ENCODE measurements at places on chromosomes 7 and 10.

DNA sequence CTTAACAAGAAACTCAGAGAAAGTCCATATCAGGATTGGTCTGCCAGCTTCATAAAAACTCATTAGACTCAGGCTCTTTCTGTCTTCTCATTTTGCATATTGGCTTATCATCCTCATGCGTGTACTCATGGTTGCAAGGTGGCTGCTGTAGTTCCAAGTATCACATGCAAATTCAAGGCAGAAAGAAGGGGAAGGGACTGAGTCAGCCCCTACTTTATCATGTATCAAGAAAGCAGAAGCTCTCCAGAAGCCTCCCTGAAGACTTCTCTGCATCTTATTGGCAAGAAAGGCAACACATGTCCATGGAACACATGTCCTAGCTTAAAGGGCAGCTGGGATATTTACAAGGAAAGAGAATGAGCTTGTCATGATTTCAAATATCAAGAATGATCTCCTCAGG is 19.4 kb upstream of the EZH2 start:
- DNase-seq: no peak

- no peak for DNase-seq
These were observed 3.7 kb downstream of the DDX56 start for GRCh38 chr7:44569959-44570358.

DNA sequence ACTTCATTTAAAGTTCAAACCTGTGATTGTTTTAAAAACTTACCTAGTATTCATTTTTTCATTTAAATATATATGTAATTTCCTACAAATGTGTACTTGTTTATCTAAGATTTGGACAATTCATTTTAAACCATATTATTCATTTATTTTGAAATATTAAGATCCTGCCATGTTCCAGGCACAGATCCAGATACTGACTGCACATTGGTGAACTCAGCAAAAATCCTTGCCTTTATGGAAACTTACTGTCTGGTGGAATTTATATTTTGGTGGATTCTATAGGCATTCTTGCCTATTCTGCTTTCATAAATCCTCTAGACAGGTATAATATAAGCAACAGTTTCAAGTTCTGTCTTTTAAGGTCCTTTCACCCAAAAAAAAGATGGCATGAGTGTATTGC is 48.3 kb upstream of the RPA3 start:
- DNase-seq: no peak

DNA sequence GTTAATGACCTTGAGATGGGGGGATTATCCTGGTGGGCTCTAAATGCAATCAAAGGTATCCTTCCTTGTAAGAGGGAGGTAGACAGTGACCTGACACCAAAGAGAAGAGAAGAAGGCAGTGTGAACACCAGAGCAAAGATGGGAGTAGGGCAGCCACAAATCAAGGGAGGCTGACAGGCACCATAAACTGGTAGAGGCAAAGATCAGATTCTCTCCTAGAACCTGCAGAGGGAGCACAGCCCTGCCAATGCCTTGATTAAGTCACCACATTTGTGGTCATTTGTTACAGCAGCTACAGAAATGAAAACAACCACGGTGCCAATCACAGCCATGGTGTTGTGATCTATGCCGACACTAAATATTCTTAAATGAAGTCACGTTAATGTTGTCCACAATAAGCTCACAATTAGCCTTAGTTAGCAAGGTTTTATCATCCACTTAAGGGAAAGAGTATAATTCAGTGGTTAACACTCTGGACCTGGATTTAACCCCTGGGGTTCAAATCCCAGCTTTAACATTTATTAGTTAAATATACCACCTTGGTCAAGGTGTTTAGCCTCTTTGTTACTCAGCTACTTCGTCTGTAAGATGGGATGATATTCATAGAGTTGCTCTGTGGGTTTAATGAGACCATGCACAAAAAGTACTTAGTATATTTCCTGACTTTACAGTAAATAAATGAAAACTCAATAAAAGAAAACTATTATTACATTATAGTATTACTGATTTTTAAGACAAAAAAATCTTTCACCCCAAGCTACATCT is 70.8 kb downstream of the SGMS1 start:
- no peak for DNase-seq

- no peak for DNase-seq
These were observed 621.0 kb upstream of the IGFBP3 start for GRCh38 chr7:46542076-46542475.

DNA sequence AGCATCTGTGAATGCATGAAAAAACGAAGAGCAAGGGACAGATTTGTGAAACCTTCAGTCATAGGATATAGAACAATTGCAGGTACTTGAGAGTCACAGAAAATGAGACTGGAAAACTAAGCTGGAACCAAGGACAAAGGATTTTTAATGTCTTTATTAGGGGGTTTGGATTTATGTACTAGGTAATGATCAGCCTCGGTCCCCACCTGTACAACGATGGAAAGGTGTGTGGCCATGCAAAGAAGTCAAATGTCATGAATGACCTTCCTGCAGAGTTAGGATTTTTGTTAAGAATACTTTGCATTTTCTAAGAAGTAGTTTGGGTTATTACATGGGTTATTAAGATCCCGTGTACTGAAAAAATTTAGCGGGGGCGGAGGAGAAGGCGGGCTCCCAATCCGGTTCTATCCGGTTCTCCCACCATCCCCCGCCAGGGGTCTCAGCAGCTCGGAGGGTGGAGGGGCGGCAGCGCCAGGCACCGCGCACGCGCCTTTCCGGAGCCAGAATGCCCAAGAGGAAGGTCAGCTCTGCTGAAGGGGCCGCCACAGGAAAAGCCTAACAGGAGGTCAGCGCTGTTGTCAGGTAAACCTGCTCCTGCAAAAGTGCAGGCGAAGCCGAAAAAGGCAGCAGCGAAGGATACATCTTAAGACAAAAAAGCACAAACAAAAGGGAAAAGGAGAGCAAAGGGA is 327.5 kb upstream of the PLXDC2 start:
- DNase-seq: no peak

- DNase-seq: no peak
These were observed 137.9 kb downstream of the ANLN start for GRCh38 chr7:36527549-36527913.

DNA sequence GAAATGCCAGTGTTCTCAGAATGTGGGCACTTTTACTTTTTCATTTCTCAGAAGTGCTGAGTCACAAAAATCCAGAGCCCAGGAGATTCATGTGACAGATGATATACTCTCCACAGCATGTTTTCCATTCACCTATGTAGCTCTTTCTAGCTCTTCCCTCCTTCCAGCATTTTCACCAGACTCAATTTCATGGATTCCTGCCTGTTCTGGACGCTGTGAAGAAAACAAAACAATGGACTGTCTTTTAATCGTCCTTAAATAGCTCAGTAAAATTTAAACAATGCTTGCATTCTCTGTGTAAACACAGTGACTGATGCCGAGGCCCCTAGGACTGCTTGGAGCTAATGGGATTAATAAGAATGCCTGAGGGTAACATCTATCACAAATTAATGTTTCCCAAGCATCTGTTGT is 25.5 kb downstream of the ZNF713 start:
- no peak for DNase-seq

- no peak for DNase-seq
These were observed 187.8 kb downstream of the SDK1 start for GRCh38 chr7:3488829-3489228.

DNA sequence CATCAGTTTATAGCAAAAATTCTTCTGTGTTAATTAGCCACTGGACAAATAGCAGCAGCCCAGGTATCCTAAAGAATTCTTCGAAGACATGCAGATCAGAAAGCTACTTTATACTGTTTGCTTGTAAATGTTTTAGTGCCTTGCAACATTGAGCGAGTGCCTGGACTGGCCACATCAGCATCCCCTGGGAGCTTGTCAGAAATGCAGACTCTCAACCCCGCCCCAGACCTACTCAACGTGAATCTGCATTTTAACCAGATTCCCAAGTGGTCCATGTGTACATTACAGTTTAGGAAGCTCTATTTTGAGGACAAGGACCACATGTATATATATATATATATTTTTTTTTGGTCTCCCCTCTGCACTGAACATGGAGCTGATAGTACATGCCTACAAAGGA is 18.5 kb upstream of the PLEKHS1 start:
- no peak for DNase-seq
